ENCODE measurements at places on chromosomes 11 and 22.

- DNase-seq: no peak
Observed at GRCh38 chr11:72908032-72908676, 93.9 kb downstream of the ATG16L2 start.

DNA sequence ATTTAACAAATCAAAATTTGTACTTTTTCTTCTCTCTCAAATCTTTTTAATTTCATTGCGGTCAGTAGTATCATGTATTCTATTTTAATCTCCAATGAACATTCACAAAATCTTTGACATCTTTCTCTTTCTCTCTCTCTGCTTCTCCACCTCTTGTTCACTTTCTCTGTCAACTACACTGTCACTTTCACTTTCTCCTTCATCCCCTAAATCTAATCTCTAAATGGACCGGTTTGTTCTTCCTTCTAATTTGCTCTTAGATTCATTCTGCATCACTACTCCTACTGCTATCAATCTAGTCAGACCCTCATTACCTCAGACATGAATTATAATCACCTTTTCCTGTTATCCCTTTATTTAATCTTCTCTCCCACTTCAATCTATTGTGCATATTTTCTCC lies 18.6 kb downstream of the CCDC73 start:
- no peak for DNase-seq

DNA sequence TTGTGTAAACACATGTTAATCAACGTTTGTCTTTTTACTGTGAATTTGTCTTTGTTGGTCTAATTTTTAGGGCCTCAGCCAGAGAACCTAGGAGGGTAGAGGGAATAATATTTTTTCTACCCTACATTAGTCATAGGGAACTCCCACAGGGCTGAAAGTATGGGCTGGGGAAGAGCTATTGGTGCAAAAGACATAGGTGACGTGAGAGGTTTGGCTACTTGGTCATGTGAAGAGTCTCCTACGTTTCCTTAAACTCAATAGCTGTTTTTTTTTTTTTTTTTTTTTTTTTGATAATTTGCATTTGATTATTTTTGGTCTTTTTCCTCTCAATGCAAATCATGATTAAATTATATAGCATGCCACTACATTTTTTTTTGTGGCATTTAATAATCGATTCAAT lies 15.9 kb upstream of the MMP7 start:
- DNase-seq: no peak

DNA sequence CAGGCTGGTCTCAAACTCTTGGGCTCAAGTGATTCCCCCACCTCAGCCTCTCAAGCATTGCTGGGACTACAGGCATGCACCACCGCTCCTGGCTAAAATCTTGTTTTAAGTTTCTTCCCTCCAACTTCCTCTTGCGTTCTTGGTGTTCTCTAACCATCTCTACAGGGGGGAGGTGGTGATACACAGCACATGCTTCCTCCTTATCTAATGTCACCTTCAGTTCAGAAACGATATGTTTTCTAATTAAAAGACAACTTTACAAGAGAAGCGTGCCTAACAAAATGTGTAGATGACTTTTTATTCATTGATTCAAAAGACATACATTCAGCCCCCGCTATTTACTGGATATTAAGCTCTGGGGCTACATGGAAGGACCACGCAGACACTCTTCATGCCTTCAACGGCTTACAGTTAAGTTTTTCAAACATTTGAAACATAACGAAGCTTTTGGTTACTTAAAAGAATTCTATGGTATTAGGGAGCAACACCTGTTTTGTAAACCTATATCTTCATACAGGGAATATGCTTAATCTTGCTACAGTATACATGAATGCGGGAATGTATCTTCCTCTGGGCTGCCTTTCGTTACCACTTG lies 933 bp upstream of the DLAT start:
- DNase-seq: no peak

DNA sequence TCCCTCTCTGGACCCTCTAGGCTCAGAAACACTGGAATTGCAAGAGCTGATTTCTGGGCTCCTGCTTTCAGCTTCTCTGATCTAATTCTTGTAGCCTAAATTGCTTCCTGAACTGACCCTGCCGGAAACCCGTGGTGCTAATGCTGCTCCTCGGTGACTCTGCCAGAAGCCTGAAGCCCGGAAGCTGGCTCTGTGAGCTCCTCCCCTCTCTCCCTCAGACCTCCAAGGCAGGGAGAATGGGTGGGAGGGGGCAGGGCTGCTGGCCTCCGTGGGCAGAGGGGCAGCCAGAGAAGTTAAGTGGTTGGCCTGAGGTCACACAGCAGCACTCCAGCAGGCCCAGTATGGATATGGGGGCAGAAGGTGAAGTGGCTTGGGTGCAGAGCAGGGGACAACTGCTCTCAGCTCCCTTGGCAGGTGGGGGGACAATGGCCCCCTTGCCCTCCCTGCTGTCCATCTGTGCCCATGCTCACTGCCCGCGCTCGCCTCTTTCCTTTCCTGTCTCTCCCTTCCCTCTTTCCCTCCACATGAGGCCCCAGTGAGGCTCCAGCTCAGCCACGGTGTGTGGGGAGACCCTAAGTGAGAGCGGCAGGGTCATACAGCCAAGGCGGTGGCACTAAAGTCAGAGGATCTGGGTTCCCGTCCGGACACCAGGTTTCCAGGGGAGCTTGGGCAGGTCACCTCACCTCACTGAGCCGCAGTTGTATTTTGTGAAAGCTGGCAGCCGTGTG lies 16.2 kb downstream of the CAPN5 start:
- no peak for DNase-seq

- no peak for DNase-seq
Observed at GRCh38 chr11:62124186-62125113, 639 bp downstream of the INCENP start.

DNA sequence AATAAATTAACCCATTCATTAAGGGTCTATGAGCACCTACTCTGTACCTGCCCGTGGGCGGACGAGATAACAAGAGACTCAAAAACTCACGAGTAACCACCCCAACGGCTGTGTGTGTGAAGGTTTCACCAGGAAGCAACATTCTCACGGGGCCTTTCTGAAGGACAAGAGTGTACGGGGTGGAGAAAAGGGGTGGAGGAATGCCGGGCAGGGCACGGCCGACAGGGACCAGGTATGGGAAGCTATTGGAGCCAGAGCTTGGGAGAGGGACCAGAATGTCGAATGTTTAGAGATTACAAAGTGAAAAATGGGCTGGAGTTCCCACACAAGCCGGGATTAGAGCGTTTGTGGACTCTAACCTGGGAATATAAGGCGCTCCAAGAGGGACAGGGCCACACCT lies 1.6 kb downstream of the KMT5B start:
- DNase-seq: no peak

DNA sequence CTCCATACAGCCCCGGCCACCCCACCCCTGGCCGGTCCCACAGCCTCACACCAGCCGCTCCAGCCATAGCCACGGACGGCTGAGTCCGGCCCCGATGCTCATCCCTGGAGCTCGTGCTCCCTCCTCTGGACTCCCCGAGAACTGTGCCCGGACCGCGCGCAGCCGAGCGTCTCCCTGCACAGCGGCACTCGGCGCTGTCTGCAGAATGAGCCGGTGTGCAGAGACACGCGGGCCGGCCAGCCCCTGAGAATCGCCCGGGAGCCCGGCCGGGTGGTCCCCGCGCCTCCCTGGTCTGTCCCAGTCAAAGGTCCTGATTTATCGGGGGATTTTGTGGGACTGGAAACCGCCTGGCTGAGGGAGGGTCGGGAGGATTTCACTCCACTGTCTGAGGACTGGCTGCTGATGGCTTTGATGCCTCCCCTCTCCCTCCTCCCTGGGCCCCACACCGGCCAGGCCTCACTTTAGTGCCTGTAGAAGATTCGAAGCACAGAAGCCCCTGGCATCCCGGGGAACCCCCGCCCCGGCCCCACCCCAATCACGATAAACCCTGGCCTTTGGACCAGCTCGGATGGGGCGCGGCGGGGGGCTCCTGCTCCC lies 102.7 kb downstream of the BRD1 start:
- DNase-seq: peak; percentile 66

DNA sequence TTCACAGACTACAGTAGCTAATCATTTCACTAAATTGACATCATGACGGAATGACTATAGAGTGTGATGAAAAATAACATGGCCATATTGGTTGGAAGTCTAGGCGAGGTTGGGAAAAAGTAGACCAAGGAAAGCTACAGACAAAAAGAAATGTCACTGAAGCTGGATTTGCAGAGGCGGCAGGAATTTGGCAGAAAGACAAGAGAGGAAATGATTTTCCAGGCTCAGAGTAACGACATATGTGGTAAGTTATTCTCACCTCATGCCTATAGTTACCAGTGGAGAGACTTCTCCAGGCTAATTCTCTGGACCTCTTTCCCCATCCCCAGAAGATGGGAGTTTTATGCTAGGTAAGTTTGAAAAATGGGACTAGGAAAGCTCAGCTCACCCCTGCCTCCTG lies 1005.8 kb upstream of the CCDC90B start:
- no peak for DNase-seq

GRCh38 chr22:47034076-47034808 lies 271.8 kb downstream of the TBC1D22A start:
- DNase-seq: peak; percentile 21

GRCh38 chr11:77144196-77144856 lies 16.3 kb downstream of the MYO7A start:
- DNase-seq: no peak

Data from dorsolateral prefrontal cortex (tissue), 122 donors.